ENCODE measurements at places on chromosomes 16 and 17.

GRCh38 chr17:1108765-1109605, 70.8 kb downstream of the ABR start:
- no peak for DNase-seq

DNA sequence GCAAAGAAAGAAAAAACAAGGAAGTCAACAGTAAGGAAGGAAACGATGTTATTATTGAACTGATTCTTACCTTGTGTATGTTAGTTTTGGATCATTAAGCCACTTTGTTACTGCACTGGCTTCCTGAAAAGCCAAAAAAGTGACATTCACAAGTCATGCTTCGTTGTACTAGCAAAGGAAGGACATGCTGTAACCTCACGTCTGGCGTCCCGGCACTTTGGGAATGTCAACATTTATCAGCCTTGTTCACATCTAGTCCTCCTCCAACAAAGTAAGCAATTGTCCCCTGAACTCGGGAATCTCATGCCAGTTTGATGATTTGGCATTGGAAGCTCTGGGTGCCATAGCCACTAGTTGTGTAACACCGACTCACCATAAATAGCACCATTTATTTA, 731 bp upstream of the MKS1 start:
- no peak for DNase-seq

GRCh38 chr17:82229698-82230608, 1.1 kb downstream of the SLC16A3 start:
- DNase-seq, result no peak

DNA sequence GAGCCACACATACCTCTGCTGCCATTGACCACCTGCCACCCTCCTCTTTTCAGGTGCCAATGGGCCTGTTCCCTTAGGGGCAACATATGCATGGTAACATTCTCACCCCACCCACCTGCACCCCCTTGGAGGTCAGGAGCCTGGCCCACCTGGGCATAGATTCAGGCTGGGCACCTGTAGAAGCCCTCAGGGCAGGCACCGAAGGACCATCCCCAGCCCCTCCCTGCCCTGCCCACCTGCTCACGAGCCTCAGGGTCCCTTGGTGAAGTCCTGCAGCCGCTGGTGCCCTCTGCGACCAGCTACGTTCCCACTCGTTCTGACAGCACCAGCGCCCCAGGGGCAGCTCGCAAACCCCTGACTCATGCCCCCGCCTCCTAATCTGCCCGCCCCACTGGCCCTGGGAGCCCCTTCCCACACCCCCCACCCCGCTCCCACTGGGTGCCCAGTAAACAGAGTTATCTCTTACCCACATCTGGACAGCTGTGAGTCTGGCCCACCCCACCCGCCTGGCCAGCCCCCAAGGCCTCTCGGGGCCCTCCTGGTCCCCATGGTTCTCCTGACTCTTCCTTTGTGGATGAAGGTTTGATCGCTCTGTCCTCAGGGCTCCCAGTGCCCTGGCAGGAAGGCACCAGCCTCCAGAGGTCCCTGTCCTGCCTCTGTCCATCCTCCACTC, at the start of gene SLC4A1:
Gene SLC4A1, minus strand, starts transcription at position 318 of the 673 bp plus-strand sequence. CDS start 5,269 bp downstream, outside the sequence.
- DNase-seq, result no peak

GRCh38 chr16:29898135-29898803, 1.1 kb downstream of the SEZ6L2 start:
- DNase-seq, result no peak

- no peak for DNase-seq
These were observed 440 bp downstream of the C16orf96 start for GRCh38 chr16:4556580-4556979.

- peak; percentile 70 for DNase-seq
These were observed 38.8 kb downstream of the C16orf95 start for GRCh38 chr16:87278191-87279093.

DNA sequence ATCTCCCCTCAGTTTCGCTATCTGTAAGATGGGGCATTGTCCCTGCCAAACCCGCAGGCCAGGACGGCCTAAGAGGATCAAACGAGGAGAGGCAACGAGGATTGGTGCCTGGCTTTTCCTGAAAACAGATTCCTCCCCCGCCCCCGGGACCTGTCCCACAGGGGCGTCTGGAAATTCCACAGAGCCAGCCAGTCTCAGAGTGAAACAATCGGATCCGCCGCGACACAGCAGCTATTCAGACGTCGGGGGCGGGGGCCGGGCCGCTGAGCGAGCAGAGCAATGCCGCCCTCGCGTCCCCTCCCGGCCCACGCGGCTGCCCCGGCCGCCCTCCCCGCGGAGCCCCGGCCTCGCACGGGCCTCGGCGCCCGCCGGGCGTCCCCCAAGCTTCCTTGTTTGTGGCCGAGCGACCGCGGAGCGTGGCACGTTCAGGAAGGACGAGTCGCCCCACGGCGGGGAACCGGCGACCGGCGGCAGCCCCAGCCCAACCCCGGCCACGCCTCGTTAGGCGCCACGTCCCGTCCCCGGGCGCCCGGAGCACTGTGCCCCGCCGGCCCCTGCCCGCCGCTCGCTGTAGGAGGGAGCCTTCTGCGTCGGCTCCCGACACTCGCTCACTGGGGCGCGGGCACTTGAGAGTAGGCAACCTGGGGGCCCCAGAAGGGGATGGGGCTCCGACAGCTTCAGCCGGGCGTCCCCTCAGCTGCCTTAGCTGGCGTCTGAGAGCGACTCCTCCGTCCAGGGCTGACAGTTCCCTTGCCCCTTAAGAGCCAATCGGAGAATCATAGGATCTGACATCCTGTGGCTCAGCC, 29.6 kb upstream of the PHOSPHO1 start:
- DNase-seq, result peak; percentile 57

DNA sequence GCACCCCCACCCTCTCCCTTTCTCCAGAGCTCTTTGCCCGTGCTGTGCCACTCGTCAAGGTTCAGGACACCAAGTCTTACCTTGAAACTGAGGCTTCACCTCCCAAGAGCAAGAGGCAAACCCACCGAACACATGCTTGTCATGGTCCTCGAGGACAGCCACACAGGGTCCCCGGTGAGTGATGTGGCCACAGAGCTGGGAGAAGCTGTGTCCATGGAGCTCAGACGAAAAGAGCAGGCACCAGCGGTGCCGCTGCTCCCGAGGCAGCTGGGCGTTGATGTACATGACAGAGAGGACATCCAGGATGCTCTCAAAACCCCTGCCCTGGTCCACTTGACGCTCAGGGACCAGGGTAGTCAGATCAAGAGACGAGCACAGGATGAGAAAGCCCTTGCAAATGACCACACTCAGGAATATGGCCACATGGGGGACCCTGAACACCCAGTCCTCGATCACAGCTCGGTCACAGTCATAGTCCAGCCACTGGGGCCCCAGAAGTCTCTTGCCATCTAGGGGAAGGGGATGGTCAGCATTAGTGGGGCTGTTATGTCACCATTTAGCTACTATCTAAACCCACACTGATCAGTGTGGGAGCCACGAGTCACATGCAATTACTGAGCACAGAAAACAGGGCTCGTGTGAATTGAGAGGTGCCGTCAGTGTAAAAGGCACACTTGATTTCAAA, 17.8 kb downstream of the MEAK7 start:
- DNase-seq, result no peak

- no peak for DNase-seq
These were observed 1.6 kb upstream of the TBX21 start for GRCh38 chr17:47731396-47731795.

DNA sequence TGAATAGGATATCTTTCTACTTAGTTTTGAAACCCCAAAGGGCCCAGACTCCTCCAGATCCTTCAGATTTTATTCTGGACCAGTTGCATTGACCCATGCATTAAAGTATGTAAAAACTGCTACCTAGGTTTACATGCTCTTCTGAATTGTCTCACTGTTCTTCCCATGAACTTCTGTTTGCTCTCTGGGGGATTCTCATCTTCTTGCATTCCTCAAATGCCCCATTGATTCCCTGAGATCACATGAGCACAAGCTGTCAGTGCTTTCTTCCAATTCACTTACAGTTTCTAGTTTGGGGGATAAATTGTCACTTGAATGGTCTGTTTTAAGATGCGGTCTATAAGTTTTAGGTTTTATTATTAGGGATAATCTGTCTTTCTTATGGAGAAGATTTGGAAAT, 188.9 kb upstream of the KIF2B start:
- DNase-seq, result no peak

GRCh38 chr17:73595479-73595878, 48.8 kb downstream of the SDK2 start:
- no peak for DNase-seq

DNA sequence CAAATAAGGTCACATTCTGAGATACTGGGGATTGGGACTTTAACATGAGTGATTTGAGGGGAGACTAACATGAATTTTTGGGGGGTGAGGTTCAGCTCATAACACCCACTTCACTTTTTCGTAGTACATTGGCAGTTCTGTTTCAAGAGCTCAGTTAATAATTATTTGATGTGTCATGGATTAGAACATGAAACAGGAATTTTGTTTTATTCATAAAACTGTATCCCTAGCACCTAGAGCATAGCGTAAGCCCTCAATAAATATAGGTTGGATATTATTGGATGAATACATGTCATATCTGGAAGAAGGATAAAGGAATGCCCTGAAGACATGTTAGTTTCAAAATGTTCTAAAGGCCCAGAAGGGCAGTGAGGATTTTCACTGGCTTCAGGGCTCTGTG, 119.8 kb downstream of the PRKCA start:
- no peak for DNase-seq

DNA sequence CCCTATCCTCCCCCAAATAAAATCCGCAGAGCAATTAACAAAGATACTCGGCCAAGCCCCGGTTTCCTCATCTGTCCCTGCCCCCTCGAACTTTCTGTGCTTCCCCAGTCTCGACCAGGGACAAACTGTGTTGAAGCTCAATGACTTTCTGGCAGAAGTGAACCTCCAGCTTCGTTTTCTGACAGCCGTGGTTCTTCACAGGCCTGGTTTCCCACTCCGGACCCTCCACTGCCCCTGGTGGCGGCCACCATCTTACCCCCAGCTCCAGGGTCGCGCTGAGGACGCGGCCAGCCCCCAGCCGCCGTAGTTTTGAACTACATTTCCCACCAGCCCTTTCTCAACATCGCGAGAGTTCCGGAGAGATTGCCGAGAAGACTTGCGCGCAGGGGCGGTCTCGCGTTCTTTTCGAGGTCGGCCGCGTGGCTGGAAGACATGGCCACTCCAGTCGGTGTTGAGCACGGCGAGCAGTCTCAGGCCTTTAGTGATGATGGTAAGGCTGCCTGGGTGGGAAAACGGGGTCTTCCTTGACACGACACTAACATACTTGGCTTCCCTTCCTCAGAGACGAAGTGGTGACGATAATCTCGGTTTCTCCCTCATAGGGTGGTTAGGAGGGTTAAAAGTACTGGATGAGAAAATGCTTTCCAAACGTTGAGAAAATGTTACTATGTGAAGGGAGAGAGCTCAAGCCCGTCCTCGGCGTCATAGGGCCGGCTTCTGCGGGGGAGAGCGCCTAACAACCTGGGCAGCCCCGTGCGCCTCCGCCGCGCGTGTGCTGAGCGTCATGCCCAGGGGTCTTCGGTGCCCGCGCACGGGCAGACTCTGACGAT, 17.7 kb downstream of the PRCD start:
- DNase-seq, result peak; percentile 91

DNA sequence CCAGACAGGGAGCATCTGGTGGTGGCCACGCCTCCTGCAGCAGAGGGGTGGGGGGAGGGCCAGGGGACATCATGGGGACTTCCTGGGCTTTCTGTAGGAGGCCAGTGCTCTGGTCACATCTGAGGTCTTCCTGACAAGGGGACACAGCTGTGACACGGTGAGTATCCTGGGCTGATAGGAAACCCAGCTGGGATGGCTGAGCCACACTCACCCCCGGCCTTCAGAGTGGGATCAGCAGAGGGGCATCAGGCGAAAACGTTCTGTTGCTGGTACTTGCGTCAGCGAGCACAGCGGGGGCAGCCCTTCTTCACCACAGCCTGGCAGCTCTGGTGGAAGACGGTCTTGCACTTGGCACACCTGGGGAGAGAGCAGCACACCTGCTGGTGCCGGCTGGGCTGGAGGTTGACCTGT, 122.9 kb upstream of the SMURF2 start:
- no peak for DNase-seq
